ENCODE measurements at places on chromosomes 7 and 10.
A peak's percentile ranks its signal among the peaks of the same experiment; 100 is the strongest.

GRCh38 chr7:41885748-41886147 is 182.9 kb upstream of the INHBA start:
- no peak for DNase-seq

- DNase-seq = no peak
Measured at GRCh38 chr10:126432507-126432906, 44.2 kb upstream of the ADAM12 start.

DNA sequence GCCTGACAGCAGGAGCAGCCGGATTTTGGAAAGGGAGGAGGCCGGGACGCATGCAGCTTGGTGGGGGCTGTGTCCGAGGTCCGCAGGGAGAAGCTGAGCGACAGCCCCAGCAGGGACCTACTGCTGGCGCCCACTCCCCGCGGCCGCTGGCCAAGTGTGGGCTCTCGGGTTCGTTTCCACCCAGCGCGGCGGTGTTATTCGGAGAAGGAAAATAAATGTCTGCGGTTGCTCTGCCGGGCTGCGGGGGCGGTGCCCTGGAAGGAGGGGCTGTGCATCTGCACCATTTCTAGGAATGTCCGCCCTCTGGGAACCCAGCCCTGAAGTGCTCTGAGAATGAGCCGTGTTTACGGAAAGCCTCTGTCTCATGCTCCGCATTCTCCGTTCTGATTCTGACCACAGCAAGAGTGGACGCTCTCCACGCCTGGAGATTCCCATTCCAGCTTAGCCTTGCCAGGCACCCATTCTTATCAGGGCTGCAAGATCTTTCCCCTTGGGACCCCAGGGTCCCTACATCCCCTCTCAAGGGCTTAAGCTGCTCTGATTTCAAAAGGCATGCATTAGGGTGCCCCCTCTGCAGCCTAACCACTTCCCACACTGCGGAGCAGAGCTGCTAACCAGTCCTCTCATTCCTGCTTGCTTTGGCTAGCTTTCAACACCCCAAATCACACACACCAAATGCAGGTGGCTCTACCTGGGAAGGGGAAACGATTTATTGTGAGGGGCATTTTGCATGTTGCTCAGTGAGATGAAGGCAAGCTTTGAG is 256.6 kb upstream of the GLI3 start:
- peak; percentile 10 for DNase-seq

GRCh38 chr10:32618482-32618881 is 172.5 kb downstream of the CCDC7 start:
- DNase-seq = no peak

GRCh38 chr7:137893143-137893742 is 46.5 kb upstream of the DGKI start:
- no peak for DNase-seq

GRCh38 chr7:116711790-116712189 is 39.8 kb downstream of the MET start:
- no peak for DNase-seq

GRCh38 chr7:148535217-148535616 is 55.3 kb upstream of the C7orf33 start:
- DNase-seq = peak; percentile 34

GRCh38 chr7:87934699-87935383 is 790 bp downstream of the ADAM22 start:
- DNase-seq = peak; percentile 20

GRCh38 chr7:137920637-137921399 is 74.0 kb upstream of the DGKI start:
- no peak for DNase-seq

GRCh38 chr10:93859049-93859655 is 34.6 kb upstream of the SLC35G1 start:
- DNase-seq = no peak

DNA sequence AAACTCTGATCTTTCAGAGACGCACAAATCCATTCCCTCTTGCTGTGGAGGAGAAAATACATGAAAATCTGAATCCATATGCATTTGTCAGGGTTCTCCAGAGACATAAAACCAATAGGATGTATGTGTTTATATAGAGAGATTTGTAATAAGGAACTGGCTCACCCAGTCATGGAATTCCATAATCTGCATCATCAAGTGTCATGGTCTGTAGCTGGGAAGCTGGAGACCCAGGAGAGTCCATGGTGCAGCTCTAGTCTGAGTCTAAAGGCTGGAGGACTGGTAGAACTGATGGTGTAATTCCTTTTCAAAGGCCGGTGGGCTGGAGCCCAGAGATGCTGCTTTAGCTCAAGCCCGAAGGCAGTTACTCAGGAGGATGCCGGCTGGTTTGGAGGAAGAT is 134.0 kb downstream of the TCF7L2 start:
- DNase-seq = no peak

- DNase-seq = no peak
Measured at GRCh38 chr10:129866894-129867293, 97.2 kb downstream of the EBF3 start.

GRCh38 chr7:101605611-101606497 is 23.2 kb downstream of the MYL10 start:
- no peak for DNase-seq

- no peak for DNase-seq
Measured at GRCh38 chr7:39894904-39895303, 55.2 kb upstream of the CDK13 start.

DNA sequence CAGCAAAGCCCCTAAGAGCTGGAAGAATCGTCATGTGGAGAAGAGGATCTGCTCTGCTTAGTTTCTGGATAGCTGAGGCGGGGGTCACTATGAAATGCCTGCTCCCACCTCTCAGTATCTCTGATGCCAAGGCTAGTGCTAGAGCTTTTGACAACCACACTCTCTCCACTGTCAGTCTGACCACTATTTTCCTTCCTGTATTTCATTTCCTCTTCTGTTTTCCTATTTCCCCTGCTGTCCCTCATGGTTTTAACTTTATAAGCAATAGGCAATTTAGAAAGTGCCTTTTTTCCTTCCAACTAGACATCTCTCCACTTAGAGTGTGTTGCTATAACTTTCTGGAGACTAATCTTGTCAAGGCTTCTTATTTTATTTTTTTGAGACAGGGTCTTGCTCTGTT is 23.6 kb downstream of the C7orf57 start:
- no peak for DNase-seq

- no peak for DNase-seq
Measured at GRCh38 chr10:125531465-125531864, 151.5 kb downstream of the TEX36 start.

GRCh38 chr10:28548781-28549498 is 16.0 kb downstream of the WAC start:
- no peak for DNase-seq

- peak; percentile 10 for DNase-seq
Measured at GRCh38 chr10:79399223-79399831, 46.1 kb downstream of the ZCCHC24 start.

DNA sequence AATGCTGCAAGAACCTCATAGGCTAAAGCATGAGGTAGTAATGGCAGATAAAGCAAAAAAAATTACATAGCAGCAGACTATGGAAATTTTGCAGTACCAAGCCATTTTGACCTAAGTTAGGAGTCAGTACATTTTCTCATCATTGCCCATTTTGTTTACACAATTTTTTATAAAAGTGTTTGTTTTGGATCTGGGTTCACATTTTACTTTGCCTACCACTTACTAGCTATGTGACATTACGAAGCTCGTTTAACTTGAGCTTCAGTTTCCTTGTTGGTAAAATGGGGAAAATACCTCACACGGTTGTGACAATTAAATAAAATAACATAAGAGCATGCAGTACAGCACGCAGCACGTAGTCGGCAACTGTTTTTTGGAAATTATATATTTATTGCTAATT is 99.6 kb downstream of the ADD3 start:
- DNase-seq = no peak

GRCh38 chr7:14892961-14893360 is 9.6 kb downstream of the DGKB start:
- DNase-seq = no peak

DNA sequence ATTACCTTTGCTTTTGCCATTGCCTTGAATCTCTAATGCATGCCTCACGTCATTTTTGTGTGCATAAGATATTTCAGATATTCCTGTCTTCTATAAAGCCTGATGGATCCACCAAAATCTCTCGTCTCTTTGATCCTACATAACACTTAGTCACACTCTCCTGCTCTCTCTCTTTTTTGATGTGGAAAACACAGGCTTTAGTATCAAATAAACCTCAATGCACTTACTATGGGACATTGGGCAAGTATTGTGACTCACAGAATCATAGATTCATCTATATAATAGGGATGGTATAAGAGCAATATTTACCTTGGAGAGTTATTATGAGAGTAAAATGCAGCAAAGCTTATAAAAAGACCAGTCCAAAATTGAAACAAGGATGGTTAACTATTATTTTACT is 39.1 kb downstream of the DKK1 start:
- no peak for DNase-seq

DNA sequence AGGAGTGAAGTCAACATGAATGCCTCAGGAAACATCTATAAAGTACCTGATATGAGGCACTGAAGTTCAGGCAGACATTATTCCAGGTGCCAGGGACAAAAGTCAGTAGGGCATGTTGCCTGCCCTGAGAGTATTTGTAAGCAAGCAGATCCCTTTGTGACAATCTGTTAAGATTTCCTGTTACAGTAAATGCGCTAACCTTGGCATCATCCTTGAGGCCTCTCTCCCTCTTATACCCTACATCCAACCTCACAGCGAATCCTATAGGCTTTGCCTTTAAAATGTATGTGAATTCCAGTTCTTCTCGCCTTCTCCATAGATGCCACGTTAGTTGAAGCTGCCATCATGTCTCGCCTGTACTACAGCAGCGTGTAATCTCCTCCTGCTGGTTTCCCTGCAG is 165.3 kb downstream of the DNAH11 start:
- no peak for DNase-seq

DNA sequence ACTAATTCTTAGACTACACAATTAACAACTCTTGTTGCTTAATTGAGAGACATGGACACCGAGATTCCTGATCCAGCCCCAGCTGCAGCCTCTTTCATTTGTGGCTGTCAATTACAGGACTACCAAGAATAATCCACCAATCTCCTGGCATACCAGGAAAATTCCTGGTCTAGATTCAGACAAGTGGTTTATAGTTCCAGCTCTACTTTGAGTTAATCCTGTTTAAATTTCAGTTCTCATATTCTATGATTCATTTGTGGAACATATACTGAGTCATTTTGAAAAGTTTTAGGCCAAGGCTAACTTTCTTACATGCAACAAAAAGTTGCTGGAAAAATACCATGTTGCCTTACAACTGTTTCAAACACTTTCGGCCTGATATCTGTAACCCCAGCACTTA is 253.5 kb downstream of the MAGI2 start:
- no peak for DNase-seq

DNA sequence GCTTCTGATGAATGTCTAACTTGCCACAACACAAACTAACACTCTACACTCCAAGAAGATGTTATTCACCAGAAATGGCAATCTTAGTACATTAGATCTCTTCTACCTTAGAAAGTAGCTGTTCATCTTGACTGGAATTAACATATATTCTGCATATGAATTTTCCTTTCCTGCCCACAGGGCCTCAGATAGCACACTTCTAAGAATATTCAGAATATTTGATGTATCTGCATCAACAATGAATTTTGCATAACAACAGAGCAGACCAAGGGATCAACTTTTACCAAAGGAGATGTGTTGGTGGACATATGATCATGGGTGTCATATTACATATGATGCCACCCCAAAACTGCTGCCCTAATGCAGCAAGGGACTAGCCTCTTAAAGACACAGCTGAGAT is 960.8 kb upstream of the GHITM start:
- no peak for DNase-seq

- no peak for DNase-seq
Measured at GRCh38 chr10:27108165-27108564, 7.9 kb upstream of the ANKRD26 start.

DNA sequence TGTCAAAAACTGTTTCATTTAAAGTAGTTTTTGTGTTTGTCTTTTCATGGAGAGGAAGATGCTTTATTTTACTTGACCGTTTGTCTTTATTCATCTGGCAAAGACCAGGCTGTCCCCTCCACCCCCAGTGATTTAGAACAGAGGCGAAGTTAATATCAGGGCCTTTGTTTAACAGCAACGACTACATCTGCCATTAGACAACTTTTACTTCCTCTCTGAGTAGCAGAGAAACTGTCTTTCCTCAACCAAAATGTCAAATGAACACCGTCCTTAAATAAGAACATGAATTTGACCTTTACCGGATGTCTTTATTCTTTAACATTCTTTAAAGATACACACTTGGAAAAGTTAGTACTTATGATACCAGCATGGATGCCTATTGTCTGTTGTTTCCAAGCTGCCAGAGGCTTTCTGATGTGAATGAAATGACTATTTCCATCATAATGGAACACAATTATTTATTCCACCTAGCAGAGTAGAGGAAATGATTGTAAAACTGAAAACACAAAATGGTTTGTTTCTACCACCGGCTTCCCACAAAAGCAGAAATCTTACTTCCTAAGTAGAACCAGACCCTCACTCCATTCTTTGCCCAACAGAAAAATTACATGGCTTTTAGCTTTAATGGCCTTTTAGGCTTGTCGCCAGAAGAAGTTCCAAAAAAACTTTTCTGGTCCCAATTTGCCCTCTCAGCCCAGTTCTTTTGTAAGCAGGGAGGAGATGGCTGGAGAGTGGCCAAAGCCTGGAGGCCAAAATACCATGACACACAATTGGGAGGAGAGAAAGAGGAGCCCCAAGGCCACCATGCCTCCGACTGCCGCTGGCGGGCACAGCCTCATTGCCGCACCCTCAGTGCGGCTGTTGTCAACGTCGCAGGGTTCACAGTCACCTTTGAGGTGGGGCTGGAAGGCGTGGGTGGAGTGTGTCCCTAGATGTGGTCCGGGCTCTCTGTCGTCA is 168.5 kb downstream of the TEX36 start:
- DNase-seq = no peak

DNA sequence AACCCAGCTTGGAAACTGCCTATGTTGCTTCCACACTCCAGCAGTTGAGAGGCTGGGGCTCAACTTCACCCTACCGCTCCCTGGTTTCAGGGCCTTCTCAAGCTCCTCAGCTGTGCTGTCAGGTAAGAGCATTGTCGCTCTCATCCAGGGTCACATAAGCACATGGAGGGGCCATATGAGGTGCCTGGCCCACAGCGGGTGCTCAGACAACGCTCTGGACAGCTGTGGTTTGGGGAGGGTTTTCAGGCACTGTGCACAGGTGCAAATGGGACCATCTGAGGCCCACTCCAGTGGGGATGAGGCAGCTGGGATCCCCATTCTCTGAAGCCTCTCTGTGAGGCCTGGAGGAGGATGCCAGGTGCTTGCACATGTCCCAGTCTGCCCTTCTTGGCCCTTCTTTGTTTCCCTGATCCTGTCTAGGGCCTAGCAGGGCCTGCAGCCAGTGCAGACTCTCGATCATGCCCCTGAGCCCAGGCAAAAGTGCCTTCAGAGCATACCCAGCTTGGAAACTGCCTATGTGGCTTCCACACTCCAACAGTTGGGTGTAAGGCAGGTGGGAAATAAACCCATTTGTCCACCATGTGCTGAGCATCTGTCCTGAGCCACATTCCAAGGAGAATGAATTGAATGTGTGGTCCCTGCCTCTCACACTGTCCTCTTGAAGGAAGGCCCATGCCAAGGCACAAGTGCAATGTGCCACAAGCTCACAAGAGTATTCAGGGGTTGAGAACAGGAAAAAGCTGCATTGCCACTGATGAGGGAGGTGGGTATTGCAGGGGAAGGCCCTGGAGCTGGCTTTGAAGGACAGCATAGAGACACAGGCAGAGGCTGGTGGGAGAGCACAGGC is 40.3 kb downstream of the VSTM4 start:
- no peak for DNase-seq

Measured in stimulated activated CD4-positive, alpha-beta T cell treated with anti-CD3 and anti-CD28 coated beads, Interleukin-2, amount 100 ng/mL, for 24 hours (primary cell).